ENCODE measurements at places on chromosomes 2 and 18.

- no peak for DNase-seq
Observed at GRCh38 chr18:43665105-43665788, 388.0 kb upstream of the SYT4 start.

DNA sequence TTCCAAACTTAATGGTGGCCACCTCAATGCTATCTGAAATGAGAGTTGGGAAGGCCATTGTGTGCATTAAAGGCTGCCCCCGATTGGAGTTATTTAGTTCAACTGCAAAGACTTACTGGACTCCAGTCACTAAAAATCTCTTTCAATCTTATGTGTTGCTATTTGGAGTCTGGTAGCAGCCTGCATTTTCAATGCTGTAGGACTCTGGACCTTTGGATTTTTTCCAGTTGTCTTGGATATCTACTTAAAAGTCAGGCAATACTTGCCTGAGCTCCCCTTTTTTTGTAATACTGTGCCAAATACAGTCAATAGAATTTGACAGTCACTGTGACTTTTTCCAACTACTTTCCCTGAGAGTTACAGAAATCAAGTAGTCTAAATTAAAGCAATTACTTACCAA lies 281.9 kb downstream of the TRIB2 start:
- DNase-seq, result no peak

DNA sequence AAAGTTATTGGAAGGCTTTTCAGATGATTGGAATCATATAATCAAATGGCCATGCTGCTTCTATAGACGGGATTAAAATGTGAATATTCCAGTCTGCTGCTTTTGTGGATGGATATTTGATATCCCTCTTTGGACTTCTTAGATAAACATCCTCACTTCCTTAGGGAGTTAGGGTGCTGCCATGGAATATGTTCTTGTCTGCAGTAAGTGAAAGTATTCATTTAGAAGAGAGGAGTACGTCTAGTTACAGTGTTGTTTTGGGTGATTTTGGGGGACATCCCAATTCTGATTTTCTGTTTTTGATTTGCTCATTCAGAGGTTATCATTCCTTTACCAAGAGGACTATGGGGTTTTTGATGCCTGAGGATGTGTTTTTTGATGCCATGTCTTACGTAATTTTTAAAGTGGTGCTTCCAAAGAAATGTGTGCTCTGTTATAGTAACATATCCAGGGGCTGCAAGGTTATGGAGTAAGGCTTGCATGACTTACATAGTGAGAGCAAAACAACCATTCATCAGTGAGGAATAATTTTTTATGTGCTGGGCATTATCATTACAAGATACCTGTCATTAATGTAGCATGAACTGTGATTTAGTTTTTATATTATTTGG lies 33.6 kb downstream of the ASXL3 start:
- no peak for DNase-seq

DNA sequence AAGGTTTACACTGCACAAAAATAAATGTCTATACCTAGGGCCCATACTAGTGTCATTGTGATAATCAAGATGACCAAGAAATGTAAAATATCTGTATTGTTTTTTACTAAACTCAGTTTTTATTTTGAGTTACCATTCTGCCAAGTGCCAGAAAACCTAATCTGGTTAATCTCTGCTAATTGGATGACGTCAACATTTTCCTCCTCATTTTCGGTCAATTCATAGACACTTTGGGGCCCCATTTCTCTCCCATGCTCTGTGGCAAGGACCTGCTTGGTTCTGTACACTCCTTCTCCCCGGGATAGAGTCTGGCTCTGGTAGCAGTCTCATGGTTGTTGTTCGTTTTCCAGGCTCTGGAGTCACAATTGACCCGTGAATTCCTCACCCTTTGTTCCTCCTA lies 186.5 kb upstream of the TCF4 start:
- no peak for DNase-seq

DNA sequence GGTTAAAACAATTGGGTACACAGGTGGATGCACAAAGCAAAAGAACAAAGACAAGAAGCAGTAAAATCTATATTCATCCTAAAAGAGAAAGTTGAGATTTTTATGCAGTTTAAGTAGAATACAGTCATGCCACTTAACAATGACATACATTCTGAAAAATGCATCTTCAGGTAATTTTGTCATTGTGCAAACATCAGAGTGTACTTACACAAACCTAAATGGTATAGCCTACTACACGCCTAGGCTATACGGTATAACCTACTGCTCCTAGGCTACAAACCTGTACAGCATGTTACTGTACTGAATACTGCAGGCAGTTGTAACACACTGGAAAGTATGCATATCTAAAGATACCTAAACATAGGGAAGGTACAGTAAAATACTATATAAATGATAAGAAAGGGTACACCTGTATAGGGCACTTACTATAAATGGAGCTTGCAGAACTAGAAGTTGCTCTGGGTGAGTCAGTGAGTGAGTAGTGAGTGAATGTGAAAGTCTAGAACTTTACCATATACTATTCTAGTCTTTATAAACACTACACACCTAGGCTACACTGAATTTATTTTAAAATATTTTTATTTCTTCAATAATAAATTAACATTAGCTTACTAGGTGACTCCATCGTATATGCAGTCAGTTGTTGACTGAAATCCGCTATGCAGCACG lies 132.9 kb downstream of the BARD1 start:
- DNase-seq, result no peak

GRCh38 chr2:106106622-106107508 lies 87.2 kb downstream of the UXS1 start:
- no peak for DNase-seq

- no peak for DNase-seq
Observed at GRCh38 chr2:237208373-237209260, 122.9 kb downstream of the COPS8 start.

GRCh38 chr2:70670626-70671025 lies 97.4 kb downstream of the ADD2 start:
- DNase-seq, result no peak

DNA sequence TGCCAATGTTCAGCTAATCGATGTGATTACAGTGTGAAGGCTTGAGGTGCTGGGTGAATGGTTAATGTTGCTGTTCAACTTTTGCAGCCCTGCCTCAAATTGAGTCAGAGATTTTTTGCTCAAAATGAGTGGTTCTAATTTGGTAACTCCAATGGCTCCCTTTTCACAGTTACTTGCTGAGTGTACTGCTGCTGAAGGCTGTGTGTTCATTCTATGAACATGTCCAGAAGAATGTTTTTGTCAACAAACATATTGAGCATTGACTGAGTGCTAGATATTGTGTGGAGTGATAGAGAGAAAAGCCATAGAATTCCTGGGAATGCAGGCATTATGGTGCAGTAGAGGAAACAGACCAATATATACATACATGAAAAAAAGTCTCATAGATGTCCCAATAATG lies 39.0 kb upstream of the TCF4 start:
- DNase-seq, result no peak

DNA sequence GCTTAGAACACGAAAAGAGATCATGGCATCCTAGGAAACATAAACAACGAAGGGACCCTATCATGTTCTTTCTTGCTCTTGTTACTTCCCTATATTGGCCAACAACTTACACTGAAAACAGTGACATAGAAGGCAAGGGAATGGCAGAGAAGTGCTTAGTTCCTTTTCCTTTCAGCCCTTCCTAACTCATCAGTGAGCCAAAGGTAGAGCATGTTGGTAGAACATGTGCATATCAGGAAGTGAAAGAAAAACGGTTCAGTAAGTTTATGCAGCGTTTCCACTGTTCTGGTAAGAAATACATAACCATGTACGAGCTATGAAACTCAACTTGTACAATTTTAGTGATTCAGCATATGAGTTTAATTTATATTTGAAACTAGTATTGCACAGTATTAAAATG lies 21.7 kb downstream of the AKAIN1 start:
- no peak for DNase-seq

DNA sequence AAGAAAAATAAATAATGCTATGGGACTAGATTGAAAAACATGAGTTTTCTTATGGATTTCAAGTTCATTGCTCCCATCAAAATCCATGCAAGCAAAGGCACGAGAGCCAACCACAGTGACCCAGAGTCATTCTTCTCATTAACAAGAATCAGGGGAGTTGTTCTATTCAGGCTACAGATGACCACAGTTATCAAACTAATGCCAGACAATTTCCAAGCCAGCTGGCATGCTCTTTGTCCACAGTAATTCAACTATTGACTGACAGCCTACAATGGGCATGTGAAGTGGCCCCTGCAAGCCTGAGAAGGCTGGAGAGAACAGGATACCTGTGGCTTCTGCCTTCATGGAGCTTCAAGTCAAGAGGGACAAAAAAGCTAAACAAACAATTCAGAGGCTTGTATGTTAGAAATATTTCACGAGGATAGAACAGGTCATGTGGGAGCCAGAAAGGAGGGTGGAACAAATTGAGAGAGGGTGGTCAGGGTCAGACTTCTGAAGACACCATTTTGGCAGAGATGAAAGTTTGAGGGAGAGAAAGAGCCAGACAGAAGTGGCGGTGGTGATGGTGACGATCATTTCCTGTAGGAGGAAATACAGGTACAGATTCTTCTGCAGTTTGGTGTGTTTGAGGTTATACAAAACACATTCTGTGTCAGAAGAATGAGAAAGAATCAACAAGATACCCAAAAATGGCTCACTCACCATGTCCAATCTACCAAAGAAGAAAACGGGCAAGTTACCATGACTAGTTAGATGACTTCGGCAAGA lies 732.4 kb downstream of the RNF144A start:
- no peak for DNase-seq

- DNase-seq, result no peak
Observed at GRCh38 chr2:26758790-26759321, 5.2 kb upstream of the SLC35F6 start.

DNA sequence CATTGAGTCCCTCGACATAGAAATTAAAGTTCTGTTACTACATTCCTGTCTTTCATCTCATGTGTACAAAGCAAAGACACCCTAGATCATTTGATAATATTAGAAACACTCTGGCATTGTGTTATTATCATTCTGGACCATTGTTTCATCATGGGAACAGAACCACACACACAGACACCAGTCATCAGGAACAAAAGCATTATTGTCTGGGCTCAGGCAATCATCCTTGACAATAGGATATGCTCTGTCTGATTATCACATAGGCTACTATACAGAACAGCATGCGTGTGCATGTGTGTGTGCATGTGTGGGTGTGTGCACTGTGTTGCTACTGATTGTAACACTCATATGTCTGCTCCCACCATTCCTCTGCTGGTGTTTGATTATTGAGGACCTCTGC lies 242.5 kb downstream of the SH3BP4 start:
- DNase-seq, result no peak

GRCh38 chr2:141899740-141900139 lies 231.1 kb downstream of the LRP1B start:
- no peak for DNase-seq

Measured in stimulated activated CD4-positive, alpha-beta T cell treated with anti-CD3 and anti-CD28 coated beads, Interleukin-2, amount 100 ng/mL, for 4 hours (primary cell).